Endothelial cell of umbilical vein (primary cell): ENCODE measurements at places on chromosomes 4 and X. TPM values are rescaled to one million over a fixed set of nuclear protein-coding genes. Genes with fewer than 3 reads are reported as not detected.

GRCh38 chrX:45009371-45010000 lies 136.5 kb downstream of the KDM6A start:
- H3K27me3 ChIP-seq = no peaks in the 10 kb centered on the region

GRCh38 chr4:121957266-121957665 lies 5.4 kb upstream of the TRPC3 start:
- no peak overlapping the region for H3K4me3 ChIP-seq
- DNase-seq = no peak
- peaks cover 19% of the 10 kb centered on the region for H3K27me3 ChIP-seq
- no peak overlapping the region for H3K27ac ChIP-seq

- no peaks in the 10 kb centered on the region for H3K27me3 ChIP-seq
- DNase-seq = peak; percentile 17
- H3K4me1 ChIP-seq = peaks cover 9% of the 10 kb centered on the region
- no peak overlapping the region for H3K27ac ChIP-seq
Observed at GRCh38 chr4:73127839-73128453, 58.4 kb upstream of the COX18 start.

- peaks cover 28% of the 10 kb centered on the region for H3K4me1 ChIP-seq
- peak; percentile 41 for DNase-seq
- peaks cover 19% of the 10 kb centered on the region for H3K27me3 ChIP-seq
- H3K27ac ChIP-seq = no peak overlapping the region
- no peaks in the 10 kb centered on the region for H3K36me3 ChIP-seq
Observed at GRCh38 chr4:78056265-78057129, 626 bp upstream of the FRAS1 start.

The DCAF8L2 gene
- total RNA-seq = 0.15 TPM in 1 of 2 replicates, not detected in the other

The PQBP1 gene
- total RNA-seq = 72.8 and 86.3 TPM in 2 replicates

The HTN1 gene
- total RNA-seq = not detected in 2 replicates
